ENCODE measurements at places on chromosomes 2 and 18.
A peak's percentile ranks its signal among the peaks of the same experiment; 100 is the strongest.

GRCh38 chr2:189582809-189583192 lies 2.2 kb upstream of the SLC40A1 start:
- DNase-seq = no peak

DNA sequence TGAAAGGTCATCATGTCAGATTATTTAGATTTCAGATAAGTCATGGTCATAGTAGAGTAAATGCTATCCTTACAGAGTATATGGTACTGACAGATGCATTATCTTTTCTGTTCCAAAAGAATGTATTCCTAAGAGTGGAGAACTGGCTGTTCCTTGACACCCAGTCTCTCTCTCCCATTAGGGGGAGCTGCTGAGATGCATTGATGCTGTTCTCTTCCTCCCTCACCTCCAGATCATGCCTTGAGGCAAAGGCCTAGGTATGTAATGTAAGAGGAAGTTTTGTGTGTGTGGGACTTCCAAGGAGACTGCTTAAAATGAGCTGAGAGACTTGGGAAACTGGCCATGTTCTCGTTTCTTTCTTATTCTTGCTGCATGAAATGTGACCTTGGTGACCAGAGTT lies 979.5 kb upstream of the CELF4 start:
- DNase-seq = no peak

DNA sequence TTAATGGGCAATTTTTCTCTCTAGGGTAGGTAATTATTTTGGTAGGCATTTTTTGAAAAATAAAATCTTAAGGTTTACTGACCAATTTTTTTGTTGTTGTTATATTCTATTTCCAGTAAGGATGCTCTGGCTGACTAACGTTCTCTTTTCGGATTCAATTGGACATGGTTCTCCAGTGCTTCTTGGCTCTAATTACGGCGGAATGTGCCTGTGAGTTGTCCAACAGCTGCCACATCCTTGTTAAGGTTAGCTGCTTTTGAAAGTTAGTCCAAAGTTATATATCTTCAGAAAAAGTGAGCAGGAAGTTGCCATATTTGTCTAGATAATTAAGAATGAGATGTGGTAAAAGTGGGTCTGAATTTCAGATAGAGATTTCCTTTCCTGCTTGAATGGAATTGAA lies 45.8 kb upstream of the SMIM21 start:
- DNase-seq = no peak

DNA sequence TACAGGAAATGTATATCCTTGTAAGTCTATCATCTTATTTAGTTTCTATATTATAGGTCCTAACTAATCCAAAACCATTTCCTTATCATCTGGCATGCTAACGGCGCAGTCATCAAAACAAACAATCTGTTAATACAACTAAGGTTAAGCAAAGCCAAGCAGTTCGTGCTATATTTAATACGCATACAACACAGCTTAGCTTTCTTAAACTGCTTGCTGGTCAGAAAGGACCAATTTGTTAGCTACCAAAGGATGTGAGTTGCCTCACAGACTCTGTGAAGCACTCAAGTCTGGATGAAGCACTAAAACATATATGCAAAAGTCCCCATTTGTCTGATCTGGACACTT lies 67.0 kb downstream of the ZEB2 start:
- no peak for DNase-seq

GRCh38 chr2:203510941-203511305 lies 24.2 kb downstream of the RAPH1 start:
- no peak for DNase-seq

- DNase-seq = no peak
Measured at GRCh38 chr2:84846741-84847142, 34.1 kb downstream of the TRABD2A start.

DNA sequence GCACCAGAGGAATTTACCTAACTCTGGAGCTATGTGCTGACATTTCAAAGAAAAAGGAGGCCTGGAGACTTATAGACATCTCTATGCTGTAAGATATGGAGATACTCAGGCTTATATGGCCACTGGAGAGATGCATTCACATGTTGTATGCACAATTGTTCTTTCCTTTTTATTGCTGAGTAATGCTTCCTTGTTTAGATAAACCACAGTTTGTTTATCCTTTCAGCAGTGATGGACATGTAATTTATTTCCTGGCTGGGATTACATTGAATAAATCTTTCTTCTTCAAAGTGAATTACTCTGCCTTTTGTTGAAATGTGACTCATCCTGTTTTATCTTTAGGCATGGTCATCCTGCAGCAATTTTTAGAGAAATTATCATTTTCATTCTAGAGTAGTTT lies 716.7 kb upstream of the GCFC2 start:
- DNase-seq = no peak

GRCh38 chr2:66698091-66698490 lies 263.2 kb downstream of the MEIS1 start:
- no peak for DNase-seq

DNA sequence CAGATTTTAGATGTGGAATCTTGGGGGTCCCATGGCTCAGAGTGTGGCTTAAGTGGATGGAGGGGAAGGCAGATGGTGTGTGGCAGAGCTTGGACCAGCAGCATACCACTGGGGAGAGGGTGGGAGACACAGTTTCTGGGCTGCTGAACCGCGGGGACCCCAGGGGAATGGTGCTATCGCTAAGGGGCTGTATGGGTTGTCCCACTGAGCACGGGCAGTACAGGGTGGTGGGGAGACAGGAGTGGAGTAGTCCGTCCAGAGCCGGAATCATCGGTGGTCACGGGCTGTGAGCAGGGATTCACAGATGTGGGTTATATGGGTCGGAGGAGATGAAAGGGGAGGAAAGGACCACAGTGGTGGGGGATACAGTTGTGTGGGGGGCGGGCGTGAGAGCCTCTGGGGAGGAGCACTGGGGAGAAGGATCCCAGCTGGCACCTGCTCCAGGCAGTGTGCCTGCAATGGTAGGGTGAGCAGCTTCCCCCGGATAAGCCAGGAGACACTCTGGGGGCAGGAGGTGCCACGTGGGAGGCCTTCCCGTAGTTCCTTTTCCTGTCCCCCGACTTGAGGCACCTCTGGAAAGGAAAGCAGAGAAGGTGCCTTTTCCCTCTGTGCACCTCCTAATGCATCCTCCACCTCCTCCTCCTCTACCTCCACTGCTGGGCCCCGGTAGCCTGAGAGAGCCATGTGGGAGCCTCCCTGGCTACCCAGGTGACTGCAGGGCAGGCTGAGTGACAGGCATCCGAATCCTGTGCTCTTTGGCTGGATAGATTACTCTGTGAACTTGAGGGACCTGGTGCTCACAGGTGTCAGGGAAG lies 24.9 kb downstream of the IGFBP5 start:
- no peak for DNase-seq

DNA sequence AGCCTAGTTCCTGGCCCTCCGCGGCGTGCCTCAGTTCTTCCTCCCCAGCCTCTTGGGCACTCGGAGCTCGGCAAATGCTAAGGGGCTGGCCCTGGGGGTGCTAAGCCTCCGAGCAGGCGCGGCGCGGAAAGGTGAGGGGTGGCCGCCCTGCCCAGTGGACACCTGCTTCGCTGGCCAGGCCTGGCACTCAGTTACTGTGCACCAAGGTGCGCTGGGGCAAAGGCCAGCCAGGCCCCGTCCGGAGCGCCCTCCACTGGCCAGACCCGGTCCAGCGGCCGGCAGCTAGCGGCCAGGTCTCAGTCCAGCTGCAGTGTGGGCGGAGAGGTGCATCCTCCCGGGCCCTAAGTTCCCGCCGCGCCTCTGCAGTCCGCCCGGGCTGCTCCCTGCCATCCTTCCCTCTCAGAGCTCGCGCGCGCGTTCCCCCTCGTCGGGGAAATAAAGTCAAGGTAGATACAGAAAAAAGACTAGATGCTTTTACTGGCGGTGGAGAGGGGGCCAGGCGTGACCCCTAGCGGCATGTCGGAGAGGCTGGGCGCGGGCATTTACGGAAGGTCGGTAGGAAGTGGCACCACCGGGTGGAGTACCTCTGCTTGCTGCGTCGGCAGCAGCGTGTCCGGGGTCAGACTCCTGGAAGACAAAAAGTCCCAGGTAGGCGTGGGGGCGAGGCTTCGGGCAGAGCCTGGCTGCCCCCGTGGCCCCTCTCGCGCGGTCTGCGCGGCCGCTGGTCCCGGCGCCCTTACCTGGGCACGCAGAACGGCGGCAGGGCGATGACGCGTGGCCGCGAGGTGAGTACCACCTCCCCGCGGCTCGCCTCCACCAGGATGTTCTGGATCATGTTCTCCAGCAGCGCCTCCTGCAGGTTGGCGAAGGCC lies 9.4 kb upstream of the CRYBA2 start:
- DNase-seq = peak; percentile 34

DNA sequence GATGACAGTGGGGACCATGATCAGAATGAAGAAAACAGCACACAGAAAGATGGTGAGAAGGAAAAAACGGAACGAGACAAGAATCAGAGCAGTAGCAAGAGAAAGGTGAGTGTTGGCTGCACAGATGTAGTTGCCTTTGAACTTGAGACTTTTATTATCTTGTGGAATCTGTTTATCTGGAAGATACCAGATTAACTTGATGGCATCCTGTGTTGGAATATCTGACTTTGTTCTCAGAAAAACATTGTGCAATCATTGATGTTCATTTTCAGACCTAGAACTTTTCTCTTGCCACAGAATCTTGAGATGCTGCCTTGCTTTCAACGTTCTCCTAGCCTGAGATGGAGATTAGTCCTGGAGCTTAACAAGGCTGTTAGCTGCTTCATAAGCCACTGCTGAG lies 5.9 kb downstream of the EIF4E2 start:
- DNase-seq = no peak

- no peak for DNase-seq
Measured at GRCh38 chr2:123073371-123073770, 951.7 kb upstream of the CNTNAP5 start.

DNA sequence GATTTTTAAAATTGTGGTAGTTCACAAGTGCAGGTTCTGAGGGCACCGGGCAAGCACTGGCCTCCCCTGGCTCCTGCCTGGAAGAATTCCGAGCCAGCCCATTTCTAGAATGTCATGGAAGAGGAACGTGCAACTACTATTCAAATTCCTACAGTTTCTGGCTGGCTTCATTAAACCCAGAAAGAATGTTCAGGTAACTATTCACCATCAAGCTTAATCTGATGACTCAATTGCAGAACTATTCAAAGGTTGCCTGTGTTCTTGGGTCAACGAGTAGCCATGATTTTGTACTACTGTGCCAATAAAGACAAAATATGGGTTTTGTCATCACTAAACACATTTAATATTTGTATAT lies 14.3 kb upstream of the MFF start:
- DNase-seq = no peak

GRCh38 chr2:177000061-177000714 lies 212.4 kb upstream of the HNRNPA3 start:
- DNase-seq = no peak

DNA sequence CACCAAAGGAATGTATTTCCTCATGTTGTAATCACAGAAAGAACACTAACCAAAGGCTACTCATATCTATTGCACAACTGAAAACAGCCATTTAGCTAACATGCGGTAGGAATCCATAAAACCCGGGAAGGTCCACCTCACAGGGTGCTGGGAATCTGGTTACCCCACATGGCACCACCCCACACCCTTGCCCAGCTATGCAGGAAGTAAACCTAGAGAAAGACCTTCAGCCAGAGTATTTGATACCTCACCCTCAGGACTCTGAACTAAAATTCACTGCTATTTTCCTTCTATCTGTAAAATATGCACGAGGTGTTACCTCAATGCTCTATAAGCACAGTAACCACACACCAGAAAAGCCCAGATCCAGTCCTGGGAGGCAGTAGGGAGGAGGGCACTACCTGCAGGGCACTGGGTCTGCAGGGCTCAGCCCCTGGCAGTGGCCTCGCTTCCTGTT lies 45.8 kb downstream of the PTPN2 start:
- DNase-seq = peak; percentile 10

DNA sequence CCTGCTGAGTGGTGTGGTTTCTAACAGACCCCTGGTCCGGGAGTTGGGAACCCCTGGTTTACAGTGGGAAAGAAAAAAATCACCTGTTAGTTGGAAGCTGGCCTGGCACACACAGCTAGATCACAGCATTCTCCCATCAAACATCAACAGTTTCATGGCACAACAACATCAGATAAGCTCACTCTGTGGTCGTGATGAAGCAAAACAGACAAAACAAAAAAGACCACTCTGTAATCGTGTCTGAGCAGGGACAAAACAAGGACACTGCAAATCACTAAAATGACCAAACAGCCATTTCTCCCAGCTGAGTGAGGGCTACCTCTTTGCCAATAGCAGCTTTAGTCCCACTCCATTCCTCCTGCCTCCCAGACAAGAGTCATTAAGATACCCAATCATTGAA lies 9.0 kb upstream of the IMPACT start:
- DNase-seq = no peak

DNA sequence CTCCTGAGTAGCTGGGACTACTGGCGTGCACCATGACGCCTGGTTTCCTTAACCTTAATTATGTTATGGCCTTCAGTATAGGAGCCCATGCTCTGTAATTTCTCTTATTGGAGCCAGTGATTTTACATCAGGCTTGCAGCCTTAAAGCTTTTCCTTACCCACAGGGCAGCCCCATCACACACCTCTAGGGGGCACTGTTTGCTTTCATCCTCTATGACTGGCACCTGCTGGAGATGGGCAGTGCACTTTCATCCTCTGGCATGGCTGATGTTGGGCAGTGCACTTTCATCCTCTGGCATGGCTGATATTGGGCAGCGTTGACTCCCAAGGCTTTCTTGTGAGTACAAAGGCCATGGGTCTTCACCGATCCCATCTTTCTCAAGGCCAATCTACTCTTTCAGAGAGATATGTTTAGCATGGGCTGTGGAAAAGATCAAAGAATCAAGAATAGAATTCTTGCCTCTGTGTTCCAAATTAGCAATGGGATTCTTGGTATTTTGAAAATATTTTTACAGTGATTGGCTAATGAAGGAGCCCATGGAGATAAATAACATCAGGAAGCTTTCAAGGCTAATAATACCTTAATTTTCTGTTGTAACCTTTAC lies 80.7 kb upstream of the MEX3C start:
- peak; percentile 11 for DNase-seq

GRCh38 chr2:141027221-141027620 lies 1103.6 kb downstream of the LRP1B start:
- DNase-seq = no peak

GRCh38 chr2:95329891-95330793 lies 33.0 kb downstream of the KCNIP3 start:
- no peak for DNase-seq

GRCh38 chr2:222703886-222704285 lies 32.4 kb downstream of the MOGAT1 start:
- no peak for DNase-seq

- DNase-seq = no peak
Measured at GRCh38 chr2:239935789-239936758, 89.1 kb downstream of the NDUFA10 start.

DNA sequence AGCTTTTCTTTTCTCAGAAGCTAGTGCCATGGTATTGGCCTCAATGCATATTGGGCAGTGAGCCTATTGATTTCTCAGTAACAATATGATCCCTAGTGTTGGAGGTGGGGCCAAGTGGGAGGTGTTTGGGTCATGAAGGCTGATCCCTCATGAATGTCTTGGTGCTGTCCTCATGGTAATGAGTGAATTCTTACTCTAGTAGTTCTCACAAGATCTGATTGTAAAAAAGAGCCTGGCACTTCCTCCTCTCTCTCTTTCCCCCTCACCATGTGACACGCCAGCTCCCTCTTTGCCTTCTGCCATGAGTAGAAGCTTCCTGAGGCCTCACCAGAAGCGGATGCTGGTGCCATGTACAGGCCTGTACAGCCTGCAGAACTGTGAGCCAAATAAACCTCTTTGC lies 12.8 kb upstream of the TBC1D8 start:
- DNase-seq = no peak

GRCh38 chr2:33267756-33268155 lies 208.7 kb upstream of the RASGRP3 start:
- no peak for DNase-seq

GRCh38 chr2:209334188-209335017 lies 89.4 kb upstream of the MAP2 start:
- DNase-seq = peak; percentile 22

All from CD4-positive, alpha-beta T cell treated with Interleukin-1 beta for 1 hour (primary cell).